Activated B cell treated with CpG ODN at 0.5 μM for 24 hours (primary cell): ENCODE measurements at places on chromosomes 3 and 15. TPM values are rescaled to one million over a fixed set of nuclear protein-coding genes. Genes with fewer than 3 reads are reported as not detected.

The CAMP gene
- 0.29 TPM in 1 of 2 replicates, not detected in the other for total RNA-seq

The PROS1 gene
- total RNA-seq = not detected in 2 replicates

The BCHE gene
- not detected in 2 replicates for total RNA-seq

The TMEM207 gene
- not detected in 2 replicates for total RNA-seq

The WNT5A gene
- not detected in 2 replicates for total RNA-seq
